ENCODE measurements at places on chromosomes 1 and 21.
A peak's percentile ranks its signal among the peaks of the same experiment; 100 is the strongest.

DNA sequence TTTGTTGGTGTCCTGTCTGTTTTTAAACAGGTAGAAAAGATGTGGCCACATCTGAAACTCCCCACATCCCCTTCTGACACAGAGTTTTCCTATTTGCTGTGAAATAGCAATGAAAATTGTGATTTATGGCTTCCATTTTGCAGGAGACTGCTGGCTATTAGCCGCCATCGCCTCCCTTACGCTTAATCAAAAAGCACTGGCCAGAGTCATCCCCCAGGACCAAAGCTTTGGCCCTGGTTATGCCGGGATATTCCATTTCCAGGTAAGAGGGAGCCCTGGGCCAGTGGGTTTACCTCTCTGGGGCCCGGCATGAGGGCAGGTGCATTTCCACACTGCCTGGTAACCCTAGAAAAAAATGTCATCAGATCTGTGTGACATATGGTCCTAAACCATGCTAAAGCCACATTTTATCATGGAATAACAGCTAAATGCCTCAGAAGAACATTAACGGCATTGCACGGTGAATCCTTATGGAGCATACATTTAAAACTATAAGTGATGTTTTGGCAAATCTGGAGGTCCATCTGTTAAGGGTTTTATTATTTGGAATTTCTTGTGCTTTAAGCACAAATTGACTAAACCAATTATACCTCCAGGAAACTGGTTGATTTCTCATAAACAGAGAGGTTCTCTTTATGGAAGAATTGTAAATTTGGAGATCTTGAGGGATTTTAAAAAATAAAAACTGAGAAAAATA lies 12.3 kb downstream of the CAPN9 start:
- DNase-seq = no peak

DNA sequence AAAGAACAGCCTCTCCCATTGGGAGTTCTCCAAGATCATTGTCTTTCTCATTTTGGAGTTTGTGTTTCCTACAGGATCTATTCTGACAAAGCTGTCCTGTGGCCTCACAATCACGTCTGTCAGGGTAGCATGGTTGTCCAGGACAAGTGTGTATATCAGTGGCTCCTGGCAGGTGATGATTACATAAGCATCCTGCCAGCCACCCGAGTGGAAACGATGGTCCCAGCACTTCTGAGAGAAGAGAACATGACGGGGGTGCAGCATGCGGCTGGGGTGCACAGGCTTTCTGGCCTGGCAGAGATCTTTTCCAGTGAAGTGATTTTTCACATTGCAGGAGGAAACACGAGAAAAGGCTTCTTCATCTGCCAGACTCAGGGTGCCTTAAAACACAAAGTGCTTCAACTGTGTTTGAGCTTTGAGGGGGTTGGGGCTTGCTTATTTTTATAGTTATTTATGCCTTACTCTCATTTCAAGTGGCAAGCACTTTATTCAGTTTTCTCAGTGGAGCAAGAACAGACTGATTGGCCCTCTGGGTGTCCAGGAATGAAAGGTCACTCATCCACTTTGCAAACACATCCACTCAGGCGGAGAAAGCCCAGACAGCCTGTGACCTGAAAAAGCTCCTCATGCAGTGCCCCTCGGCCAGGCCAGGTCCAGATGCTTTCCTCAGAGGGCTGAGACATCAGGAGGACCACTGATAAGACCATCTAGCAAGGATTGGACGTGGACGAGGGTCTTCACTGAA lies 186.0 kb downstream of the DUSP10 start:
- no peak for DNase-seq

DNA sequence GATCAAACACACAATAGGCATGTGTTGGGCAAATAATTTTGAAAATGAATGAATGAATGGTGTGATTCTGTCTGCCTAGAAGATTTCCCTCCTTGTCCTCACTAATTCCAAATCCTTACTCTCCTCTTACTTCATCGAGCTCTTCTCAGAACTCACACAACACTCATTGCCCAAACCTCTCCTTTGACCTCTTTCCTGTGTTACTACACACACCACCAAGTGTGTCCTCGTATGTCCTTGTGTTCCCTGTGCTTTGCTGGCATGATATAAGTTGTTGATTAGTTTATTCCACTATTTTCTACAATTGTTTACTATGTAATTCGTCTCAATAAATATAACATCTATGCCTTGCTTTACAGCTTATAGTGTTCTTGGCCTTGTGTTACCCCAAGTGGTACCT lies 41.4 kb upstream of the GALNT2 start:
- no peak for DNase-seq

DNA sequence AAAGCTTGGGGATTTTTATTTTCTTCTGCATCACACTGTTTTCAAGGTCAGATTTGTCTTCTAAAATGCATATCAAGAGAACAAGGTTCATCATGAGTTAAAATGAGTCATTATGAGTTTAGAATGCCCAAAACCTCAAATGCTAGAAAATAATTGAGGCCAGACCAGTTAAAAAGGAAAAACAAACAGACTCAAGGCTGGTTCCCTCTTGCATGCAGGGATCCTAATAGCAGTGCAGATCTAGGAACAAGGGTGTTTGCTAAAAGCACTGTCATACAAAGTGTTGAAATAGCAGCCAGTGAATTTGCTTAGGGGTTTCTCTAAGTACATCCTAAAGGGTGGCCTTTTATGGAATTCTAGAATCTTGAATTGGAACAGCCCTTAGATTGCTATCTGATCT lies 15.3 kb downstream of the BEND5 start:
- DNase-seq = peak; percentile 82

DNA sequence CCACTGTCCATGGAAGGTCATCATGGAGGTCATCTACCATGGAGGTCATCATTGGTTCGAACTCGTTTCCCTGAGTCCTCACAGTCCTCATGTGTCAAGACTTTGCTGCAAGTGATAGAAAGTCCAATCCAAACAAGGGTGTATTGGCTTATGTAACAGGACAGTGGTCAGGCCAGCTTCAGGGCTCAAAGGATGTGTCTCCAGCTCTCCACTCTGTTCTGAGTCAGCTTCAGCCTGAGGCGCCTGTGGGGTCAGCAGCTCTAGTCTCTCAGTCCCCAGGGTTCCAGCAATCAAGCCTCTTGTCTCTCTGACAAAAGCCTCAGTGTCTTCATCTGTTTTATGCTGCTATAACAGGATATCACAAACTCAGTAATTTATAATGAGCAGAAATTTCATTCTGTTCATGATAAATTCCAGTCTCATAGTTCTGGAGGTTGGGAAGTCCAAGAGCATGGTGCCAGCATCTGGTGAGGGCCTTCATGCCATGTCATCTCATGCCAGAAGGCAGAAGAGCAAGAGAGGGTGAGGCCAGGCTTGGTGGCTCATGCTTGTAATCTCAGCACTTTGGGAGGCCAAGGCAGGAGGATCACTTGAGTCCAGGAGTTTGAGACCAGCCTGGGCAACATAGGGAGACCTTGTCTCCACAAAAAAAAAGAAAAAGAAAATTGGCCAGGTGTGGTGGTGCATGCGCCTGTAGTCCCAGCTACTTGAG lies 19.5 kb downstream of the A3GALT2 start:
- no peak for DNase-seq

DNA sequence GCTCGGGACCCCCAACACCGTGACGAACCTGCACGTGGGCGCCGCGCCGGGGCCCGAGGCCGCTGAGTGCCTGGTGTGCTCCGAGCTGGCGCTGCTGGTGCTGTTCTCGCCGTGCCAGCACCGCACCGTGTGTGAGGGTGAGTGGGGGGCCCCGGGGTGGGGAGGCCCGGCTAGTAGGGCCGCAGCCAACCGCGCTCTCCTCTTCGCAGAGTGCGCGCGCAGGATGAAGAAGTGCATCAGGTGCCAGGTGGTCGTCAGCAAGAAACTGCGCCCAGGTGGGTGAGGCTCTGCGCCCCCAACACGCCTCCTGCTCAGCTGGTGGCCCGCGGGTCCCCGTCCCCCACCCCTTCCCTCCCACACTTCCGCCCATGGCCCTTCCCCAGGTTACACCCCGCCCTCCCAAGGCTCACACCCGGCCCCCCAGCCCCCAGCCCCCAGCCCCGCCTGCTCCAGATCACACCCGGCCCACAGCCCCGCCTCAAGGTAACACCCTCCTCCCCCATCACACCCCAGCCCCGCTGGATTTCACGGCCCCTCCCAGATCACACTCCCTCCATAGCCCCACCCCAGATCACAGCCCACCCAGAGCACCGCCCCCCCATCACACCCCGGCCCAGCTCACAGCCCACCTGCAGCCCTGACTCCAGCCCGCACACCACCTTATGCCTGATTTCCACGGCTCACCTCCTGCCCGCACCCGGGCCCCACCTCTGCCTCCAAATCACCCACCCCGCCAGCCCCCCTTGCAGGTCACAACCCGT lies 2.4 kb upstream of the MMP23B start:
- DNase-seq = no peak

DNA sequence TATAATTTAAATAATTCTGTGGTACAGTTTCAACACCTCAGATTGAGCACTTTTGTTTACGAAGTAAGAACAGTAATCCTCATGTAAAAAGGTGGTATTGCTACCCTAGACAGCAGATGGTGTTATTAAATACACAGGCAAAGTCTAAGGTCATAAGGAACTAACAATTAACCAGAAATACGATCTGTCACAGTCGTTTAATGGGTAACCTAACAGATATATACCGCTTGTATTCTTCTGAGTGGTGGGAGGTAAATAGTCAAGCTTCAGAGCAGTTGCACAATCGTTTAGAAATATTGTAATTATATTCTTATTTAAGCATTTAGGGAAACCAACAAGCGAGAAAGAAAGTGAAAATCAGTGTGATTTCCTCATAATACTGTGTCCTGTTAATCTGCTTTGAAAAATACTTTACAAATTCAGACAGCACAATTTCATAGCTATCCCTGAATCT lies 9.8 kb upstream of the IRF2BP2 start:
- no peak for DNase-seq

DNA sequence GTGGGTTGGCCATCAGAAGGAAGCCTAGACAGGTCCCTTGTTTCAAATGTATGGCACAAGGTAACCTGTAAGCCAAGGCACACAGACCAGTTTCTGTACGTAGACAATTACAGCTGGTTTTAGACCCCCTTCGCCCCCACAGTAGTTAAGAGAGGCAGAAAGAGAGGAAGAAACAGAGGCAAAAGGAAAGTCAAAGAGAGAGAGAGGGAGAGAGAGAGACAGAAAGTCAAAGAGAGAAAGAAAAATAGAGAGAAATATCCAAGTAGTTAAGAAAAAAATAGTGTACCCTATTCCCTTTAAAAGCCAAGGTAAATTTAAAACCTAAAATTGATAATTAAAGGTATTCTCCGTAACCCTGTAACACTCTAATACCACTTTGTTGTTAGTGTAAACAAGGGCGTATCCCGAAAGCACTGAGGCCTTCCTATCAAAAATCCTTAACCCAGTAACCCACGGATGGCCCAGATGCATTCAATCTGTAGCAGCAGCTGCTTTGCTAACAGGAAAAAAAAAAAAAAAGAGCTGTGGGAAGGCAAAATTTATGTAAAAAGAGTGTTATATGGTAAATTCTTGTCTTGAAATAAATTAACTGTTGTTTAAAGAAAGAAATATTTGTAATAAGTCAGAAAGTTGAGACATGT lies 49.4 kb downstream of the ADCY10 start:
- no peak for DNase-seq

DNA sequence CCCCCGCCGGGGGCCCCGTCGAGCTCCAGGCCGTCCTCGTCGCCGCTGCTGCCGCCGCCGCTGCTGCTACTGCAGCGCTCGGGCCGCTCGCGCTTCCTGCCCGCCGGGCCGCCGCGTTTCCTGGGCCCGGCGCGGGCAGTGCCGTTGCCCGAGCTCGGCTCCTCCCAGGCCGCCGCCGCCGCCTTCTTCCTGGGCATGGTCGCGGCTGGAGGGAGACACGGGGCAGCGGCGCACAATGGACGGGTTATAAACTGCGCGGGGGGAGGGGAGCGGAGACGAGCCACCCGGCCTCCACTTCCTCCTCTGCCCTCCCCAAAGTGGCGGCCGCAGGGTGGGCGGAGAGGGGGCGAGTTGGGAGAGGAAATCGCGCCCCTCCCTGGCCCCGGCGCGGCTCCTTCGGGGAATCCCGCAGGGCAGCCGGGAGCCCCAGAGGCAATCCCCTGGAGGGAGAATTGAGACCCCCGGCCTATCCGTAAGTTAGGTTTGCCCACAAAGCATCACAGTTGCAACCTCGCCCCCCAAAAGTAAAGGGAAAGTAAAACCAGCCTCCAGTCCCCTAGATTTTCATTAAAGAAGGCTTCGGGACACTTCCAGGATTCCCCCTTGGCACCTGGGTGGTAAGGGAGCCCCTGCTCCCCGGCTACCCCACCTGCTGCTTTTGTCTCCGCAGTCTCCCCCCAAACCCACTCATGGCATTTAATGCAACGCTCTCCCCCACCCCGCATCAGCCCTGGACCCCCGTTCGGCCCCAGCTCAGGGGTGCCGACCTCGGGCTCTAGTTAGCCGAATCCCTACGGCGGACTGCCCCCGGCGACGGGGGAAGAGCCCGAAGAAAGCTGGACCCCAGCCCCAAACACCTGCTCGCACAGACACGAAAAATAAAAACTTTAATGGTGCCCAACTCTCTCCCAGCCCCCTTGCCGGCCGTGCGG lies 893 bp downstream of the RCC2 start:
- peak; percentile 69 for DNase-seq

DNA sequence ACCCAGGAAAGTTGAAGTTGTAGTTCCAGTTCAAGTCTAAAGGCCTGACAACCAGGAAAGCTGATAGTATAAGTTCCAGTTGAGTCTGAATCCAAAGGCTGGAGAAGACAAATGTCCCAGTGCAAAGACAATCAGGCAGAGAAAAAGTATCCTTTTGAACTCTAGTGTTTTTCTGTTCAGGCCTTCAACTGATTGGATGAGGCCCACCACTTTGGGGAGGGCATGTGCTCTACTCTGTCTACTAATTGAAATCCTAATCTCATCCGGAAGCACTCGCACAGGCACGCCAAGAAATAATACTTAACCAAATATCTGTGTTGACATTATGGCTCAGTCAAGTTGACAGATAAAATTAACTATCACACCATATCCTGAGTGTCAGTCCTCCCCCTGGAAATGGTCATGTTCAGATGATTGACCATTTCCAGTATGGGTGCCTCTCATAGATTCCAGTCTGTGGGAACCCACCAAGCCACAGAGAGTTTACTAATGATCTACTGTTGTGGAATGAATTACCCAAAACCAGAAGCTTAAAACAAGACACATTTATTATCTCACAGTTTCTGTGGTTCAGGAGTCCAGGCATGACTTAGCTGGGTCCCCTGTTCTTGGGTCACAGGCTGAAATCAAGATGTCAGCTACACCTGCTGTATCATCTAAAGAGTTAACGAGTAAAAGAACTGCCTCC lies 296.3 kb upstream of the ZP4 start:
- DNase-seq = no peak

DNA sequence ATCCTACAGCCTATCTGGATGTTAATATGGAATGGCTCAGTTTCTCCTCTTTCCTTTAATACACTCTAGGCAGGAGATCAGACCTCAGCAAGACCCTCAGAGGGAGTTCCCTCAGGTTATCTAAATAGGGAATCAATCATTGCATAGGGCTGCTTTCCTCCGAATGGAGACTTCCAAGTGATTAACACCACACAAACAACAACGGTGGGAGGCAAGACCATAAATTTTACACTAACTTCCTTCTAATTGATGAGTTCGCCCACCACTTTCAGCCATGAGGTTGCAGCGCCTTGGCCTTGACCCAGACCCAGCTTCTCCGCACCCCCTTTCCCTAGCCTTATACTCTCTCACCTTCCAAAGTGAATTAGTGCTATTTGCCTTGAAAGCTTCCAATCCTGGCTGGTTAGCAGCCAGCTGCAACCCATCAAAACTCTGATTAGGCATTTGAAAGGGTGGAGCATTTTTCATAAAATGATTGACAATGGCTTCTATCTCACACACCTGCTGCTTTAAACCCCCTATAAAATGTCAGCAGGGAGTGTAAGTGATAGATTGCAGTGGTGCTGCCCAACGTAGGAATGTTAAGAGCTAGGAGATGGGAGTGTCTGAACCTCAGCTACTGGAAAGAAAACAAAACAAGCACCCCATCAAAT lies 534.9 kb upstream of the USP24 start:
- no peak for DNase-seq

Measured in fibroblast of skin of right biceps (primary cell).